Right lung (tissue), 10 donors: ENCODE measurements at places on chromosomes 11 and 22. TPM values are rescaled to one million over a fixed set of nuclear protein-coding genes. Genes with fewer than 3 reads are reported as not detected.
A peak's percentile ranks its signal among the peaks of the same experiment; 100 is the strongest.

DNA sequence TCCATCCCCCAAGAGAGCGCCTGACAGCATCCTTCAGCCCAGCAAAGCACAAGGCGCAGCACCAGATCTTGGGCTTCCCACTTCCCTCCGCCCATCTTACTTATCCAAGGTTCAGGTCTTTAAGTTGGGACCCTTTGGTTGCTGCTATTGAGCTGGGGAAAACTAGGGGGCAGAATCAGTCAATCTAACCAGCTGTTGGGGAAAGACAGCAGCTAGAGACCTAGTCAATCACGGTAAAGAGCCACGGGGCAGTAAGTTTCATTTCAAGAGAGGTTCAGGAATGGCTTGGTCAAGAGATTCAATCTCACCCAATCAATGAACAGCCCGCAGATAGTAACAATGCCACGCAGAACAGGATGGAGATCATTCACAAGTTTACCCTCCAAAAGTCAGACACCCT is 1.7 kb downstream of the ABTB2 start:
- no peak for DNase-seq

- no peak for DNase-seq
Measured at GRCh38 chr11:72578051-72578450, 96.2 kb downstream of the PDE2A start.

DNA sequence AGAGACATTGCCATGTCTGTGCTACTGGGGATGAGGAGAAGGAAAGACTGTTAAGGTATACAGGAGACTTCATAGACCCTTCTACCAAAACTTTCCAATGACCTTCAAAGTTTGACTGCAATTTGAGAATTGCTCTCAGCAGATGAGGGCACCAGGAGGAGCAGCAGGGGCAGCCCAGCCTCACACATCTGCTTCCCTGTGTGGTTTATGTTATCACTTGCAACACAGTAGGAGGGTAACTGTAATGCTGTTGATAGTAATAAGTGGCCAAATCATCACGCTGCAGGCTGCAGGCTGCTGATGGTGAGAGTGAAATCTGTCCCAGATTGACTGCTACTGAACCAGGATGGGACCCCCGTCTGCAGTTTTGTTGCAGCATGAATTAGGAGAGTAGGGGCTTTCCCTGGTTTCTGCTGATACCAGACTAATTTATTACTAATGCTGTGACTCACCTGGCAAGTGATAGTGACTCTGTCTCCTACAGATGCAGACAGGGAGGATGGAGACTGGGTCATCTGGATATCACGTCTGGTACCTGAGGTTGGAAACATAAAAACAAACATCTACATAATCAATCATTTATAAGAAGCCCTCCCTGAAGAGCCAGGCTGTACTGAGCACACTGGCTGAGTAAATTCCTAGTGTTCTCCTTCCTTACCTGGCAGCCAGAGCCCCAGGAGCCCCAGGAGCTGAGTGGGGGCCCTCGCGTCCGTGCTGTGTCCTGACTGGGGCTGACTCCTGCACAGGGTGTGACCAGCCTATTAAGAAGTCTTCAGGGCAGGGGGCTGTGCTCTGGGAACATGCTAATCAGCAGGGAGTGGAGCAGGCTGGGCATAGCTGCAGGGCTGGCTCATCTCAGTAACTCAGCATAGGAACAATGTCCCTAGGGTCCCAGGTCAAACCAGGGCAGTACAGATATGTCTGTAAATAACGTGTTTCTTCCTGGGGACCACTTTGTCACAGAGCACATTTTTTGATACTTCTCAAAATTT is 74.4 kb downstream of the GAB4 start:
- DNase-seq: no peak

DNA sequence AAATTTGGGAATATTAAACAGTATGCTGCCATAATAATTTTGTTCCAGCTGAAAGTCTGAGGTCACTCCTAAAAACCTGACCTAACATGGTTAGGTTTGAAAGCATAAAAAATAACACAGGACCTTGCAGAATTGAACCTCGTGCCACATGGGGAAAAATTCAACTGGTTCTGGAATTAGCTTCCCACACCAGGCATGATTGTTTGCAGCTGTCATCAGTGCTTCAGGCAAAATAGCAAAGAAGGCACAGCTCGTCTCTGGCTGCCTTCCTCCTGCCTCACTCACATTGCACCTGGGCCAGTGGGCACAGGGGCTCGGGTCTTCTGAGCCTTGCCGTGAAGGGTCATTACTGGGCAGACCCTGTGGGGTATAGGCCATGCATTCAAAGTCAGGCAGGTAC is 153.8 kb upstream of the ARHGAP20 start:
- DNase-seq: no peak

DNA sequence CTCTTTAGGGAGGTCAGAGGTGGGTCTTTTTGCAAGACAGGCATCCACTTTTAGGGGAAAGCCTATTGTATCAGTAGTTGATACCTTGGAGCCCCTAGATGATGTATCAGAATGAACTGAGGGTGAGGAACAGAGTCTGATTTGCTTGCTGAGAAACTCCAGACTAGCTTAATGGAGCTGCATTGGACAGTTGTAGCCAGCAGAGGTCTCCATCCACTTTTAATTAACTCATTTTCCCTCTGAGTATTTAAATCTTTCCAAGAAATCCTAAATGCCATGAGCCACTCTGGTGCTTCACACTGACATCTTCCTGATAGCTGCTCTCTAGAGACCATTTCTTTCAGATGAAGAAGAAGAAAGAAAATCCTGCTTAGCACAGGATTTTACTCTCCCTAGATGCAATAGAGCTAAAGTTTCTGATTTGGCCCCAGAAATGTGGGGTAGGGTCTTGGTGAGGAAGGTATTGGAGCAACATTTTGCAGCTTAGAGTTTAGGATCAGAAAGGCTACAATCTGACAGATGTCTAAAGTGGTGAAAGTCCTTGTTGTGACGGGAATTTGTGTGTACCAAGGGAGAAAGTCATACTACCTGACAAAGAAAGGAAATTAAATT is 38.0 kb downstream of the EXT2 start:
- DNase-seq: peak; percentile 35

The TRIM66 gene
- polyA plus RNA-seq: 12.2 TPM

The TMEM151A gene
- 0.51 TPM for polyA plus RNA-seq

The MS4A6A gene
- polyA plus RNA-seq: 16.9 TPM

The DSCAML1 gene
- 1.1 TPM for polyA plus RNA-seq

The KDM4E gene
- polyA plus RNA-seq: 0.15 TPM

The MLC1 gene
- 1.7 TPM for polyA plus RNA-seq

The PHF5A gene
- 49.1 TPM for polyA plus RNA-seq
